ENCODE measurements at places on chromosomes 12 and 14.

- DNase-seq = no peak
Observed at GRCh38 chr12:5163661-5164060, 120.0 kb downstream of the KCNA5 start.

GRCh38 chr14:23951590-23952201 lies 1.9 kb upstream of the DHRS4 start:
- DNase-seq = no peak

GRCh38 chr14:68970736-68971135 lies 8.4 kb downstream of the ACTN1 start:
- DNase-seq = no peak

GRCh38 chr14:96762650-96763049 lies 34.5 kb upstream of the VRK1 start:
- DNase-seq = peak; percentile 41

- peak; percentile 94 for DNase-seq
Observed at GRCh38 chr12:123115409-123116121, 35.3 kb downstream of the PITPNM2 start.

GRCh38 chr14:39451811-39452210 lies 19.6 kb upstream of the FBXO33 start:
- no peak for DNase-seq

- no peak for DNase-seq
Observed at GRCh38 chr12:69623970-69624369, 13.3 kb upstream of the LRRC10 start.

- DNase-seq = peak; percentile 82
Observed at GRCh38 chr12:88298761-88299242, 156.7 kb downstream of the TMTC3 start.

DNA sequence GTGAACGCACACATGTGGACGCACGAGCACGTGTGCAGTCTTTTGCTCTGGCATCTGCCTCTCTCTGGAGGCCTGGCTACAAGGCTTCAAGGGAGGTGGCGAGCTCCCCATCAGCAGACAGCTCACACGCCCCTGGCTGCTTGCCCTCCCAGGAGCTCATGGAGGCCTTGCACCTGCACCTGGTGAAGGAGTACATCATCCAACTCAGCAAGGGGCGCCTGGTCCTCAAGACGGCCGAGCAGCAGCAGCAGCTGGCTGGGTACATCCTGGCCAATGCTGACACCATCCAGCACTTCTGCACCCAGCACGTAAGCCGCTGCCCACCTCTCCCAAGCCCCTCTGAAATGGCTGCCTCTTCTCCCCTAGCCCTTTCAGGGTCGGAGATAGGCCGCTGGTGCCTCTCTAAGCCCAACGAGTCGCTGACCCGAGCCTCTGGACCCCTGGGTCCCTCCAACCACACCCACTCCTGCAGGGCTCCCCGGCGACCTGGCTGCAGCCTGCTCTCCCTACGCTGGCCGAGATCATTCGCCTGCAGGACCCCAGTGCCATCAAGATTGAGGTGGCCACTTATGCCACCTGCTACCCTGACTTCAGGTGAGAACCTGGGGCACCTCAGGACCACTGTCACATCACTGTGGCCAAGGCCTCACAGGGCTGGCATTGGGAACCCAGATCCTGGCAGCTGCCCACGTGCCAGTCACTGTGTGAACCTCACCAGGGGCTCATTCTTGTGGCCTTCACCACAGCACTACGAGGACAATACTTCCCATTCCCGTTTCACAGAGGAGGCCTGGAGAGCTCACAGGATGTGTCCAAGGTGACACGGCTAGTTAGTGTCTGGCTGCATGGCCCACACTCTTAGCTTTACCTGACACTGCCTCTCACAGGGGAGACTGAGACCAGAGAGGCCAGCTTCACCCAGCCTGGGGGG lies 10.2 kb downstream of the TNFAIP2 start:
- no peak for DNase-seq

- no peak for DNase-seq
Observed at GRCh38 chr12:15194456-15195368, 26.5 kb downstream of the RERG start.

GRCh38 chr12:19301688-19302087 lies 137.6 kb upstream of the AEBP2 start:
- no peak for DNase-seq

GRCh38 chr14:68219407-68219806 lies 399.8 kb downstream of the RAD51B start:
- DNase-seq = no peak

DNA sequence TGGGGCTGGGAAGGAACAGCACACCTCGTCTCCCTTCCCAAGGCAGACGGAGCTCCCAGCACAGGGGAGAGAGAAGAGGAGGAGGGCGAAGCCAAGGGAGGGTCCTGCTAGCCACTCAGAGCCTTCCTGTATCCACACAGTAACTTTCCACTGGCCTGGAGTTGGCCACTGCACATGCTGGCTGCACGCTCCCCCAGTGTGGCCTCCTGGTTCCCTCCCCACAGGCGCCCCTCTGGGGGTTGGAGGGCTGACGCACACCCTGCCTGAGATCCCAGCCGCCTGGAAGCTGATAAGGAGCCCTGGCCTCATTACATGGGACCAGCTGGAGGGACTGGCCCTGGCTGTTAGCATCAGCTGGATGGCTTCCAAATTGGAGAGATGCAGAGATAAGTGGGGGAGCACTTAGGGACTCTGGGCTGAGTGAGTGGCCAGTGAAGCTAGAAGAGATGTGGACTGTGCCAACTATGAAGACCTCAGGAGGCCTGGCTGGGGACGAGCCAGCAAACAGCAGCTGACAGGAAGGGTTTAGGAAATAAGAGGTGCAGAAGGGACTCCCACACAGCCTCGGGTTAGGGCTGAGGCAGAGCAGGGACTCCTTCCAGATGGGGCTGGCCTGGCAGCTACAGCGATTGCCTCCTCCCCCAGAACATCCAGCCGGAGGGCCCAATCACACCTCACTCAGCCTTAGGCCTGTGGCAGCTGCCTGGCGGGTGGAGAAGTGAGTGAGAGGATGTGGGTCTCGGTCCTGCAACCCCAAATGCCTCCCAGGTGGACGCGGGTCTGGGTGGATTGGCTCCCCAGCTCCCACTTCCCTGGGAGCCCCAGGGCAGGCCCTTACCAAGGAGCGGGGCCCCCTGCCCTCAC lies 26.3 kb upstream of the BCDIN3D start:
- DNase-seq = peak; percentile 92

GRCh38 chr12:27703720-27704452 lies 6.7 kb upstream of the MRPS35 start:
- DNase-seq = peak; percentile 90

DNA sequence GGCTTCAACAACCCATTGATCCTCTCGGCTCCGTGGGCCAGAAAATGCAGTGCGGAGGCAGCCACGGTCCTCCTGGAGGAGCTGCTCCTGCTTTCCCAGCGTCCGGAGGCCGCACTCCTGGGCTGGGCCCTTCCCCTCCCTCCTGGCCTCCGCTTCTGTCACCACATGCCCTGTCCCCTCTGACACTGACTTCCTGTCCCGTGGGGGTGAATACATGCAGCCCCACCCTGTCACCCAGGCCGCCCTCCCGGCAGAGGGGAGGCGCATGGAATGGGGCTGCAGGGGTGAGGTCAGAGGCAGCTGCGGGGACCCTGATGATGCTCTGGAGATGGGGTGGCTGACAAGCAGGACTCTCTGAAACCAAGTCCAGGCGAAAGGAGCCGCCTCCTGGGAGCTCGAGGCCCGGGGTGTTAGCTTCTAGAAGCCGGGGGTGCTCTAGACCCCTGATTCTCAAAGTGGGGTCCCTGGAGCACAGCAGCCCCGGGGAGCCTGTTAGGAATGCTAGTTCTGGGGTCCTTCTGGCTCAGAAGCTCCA lies 32.2 kb downstream of the NOC4L start:
- no peak for DNase-seq

DNA sequence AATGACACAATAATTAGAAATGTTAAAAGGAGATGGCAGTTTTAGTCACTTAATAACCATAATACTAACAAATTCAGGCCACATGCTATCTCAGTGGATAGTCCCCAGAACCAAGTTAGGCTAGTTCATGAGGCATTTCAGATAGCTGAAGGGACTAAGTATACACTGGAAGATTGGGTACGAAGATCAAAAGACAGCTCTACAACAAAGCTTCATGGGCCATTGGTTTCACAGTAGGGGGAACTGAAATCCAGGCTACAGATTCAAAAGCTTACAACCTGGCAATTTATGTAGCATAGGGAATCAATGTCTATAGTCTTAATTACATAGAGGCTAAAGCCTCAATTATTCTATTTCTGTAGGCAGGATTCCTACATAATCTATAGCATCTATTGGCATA lies 343.0 kb downstream of the RGS6 start:
- no peak for DNase-seq

- DNase-seq = no peak
Observed at GRCh38 chr12:91099341-91099740, 12.0 kb downstream of the LUM start.

GRCh38 chr12:22682663-22683062 lies 57.7 kb downstream of the ETNK1 start:
- DNase-seq = no peak

- DNase-seq = no peak
Observed at GRCh38 chr14:90509403-90509802, 112.6 kb downstream of the CALM1 start.

DNA sequence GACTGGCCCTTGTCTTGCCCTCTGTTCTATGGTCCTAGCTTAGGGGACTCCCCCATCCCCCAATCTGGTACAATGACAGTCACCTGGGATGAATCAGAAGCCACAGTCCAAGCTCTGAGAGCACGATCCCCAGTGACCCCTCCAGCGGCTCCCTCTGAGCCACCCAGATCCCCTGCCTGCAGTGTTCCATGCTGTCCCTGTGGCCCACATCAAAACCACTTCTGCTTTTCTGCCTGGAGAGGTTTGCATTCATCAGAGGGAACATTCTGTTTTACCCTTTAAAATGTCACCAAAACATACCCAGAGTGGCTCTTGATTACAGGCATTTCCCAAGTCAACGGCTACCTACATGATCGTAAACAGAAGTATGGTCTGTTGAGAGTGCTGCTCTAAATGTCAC lies 47.5 kb downstream of the NOS1 start:
- DNase-seq = no peak

GRCh38 chr12:132429602-132429945 lies 60.4 kb upstream of the FBRSL1 start:
- DNase-seq = no peak

GRCh38 chr12:128660532-128661225 lies 163.1 kb downstream of the SLC15A4 start:
- DNase-seq = no peak

DNA sequence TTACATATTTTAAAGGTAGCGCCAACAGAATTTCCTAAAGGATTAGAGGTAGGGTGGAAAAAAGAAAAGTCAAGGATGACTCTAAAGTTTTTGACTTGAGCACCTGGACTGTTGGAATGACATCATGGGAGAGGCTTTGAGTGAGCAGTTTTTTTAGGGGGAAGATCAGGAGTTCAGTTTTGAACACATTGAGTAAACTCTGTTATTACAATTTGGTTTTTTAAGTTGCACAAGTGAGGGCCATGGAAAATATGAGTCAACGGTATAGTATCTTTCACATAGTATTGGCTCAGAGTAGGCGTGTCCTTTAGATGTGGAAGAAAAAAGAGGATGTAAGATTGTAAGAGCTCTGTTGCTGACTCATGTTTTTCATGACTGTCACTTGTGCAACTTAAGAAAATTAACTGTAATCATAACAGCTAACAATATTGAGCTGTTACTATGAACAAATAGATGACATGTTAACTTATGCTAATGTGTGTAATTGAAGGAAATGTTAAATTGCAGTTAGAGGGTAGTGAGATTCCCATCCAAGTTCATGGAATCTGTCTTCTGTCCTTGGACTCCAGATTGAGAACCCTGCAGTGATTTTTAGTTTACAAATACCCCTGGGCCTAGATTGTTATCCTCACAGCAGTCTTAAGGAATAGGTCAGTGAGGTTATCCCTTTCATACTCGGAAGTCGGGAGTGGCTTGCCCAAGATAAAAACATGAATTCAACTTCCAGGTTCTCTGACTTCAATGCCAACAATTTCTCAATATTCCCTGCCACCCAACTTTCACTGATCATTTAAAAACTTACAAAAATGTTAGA lies 48.2 kb upstream of the ATP2B1 start:
- DNase-seq = peak; percentile 99

DNA sequence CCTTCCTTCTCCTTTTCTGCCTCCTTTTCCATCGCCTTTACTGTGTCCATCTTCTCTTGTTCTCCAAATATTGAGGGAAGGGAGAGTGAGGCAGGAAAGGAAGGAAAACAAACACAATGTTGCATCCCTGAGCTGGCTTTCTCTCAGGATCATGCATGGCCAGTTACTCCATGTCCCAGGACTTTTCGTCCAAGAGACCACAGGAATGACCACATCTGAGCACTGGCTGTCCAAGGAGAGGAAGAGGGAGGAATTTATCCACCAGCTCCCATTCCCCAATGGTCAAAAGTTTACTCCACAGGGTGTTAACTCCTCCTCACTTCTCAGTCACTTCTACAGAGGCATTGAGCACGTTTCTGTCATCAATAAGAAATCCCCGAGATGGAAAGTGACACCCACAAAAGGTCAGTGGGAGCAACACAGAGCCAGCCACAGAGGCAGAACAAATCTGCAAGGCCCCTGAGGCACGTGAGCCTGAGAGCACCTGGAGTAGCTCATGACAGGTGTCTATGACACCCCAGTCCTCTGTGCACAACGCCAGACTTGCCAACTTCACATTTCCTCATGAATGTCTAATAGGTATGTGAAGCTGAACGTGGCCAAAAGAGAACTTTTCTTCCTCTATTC lies 177.3 kb upstream of the NUDT4 start:
- DNase-seq = no peak

Data from fibroblast of skin of right quadriceps (primary cell).